ENCODE measurements at places on chromosomes 1 and 21. TPM values are rescaled to one million over a fixed set of nuclear protein-coding genes. Genes with fewer than 3 reads are reported as not detected.

GRCh38 chr1:218409946-218410510 is 64.9 kb downstream of the TGFB2 start:
- no peak for DNase-seq

Gene VWA5B1
- 0.19 TPM for total RNA-seq

DNA sequence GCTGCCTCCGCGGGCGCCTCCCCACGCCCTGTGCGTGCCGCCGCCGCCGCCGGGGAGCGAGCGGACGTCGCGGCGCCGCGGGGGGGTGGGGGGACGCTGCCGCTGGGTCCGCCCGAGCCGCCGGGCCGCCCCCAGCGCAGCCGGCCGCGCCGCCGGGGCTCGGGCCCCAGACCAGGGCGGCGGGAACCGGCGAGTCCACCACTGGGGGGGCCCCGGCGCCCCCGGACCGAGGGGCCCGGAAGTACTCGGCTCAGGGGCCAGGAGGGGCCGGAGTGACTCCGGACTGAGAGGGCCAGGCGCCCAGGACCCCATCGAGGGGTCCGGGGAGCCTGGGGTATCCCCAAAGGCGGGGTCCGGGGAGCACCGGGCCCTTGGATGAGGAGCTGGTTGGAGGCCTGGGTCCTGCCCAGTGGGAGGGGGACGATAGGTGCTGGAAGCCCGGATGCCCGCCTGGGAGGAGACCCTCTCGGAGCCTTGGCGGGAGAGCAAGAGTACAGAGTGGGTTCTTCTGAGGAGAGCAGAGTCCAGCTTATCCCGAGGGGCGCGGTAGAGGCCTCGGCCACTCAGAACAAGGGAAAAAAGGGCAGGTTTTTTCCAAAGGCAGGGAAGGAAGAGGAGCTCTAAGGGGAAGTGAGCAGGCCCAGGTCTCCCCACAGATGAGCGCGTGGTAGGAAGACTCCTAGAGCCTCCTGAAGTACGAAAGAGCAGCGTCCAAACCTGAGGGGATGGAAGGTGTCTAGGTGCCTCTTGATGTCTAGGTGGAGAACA is 556 bp downstream of the GMEB1 start:
- peak; percentile 88 for DNase-seq

DNA sequence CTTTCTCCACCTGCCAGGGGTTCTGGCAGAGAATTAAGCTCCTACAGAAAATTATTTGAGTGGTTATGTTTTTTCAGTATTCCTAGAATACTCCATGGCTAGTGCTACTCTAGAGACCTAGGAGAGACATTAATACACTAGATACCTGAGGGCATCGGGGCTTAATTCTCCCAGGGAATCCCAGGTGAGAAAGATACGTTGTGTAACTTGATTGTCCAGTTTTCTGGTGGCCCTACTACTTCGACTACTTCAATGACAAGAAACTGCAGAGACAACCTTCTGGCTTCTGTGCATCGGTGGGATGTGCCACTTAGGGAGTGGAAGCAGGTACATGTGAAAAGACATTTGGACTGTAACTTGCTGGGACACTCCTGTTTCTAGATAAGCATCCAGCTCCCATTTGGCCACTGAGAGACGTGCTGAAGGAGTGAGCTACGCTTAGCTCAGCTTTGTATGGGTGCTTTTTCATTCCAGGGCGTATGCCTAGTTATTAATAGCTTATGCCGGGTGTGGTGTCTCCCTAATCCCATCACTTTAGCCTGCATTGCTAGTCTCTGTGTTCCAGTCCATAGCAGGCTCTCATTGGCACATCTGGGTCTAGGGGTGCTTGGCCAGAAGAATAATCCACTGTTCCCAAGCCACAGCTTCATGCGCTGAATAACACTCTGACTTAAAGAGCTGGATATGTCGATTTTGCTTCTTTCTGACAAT is 300.7 kb downstream of the SIPA1L2 start:
- no peak for DNase-seq

- DNase-seq = no peak
Measured at GRCh38 chr1:170732252-170732588, 68.3 kb downstream of the PRRX1 start.

DNA sequence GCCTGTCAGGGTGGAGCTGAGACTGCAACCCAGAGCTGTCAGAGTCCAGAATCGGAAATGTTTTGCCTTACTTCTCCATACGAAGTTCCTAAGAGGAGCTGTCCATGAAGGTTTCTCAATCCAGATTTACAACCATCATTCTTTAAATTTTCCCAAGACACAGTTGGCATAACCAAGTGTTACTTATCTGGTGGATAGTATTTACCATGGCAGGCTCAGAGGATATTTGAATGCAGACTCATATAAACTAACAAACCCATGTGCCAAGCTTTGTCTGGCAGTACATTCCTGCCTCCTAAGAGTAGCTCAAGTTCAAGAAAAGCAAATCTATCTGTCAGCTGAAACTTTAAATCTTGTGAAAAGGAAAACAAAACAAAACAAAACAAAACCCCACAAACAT is 267.9 kb downstream of the ZNF326 start:
- no peak for DNase-seq

Gene CR1L
- not detected for total RNA-seq

Gene CD55
- 72.6 TPM for total RNA-seq

Gene ABCD3
- total RNA-seq = 55.8 TPM

DNA sequence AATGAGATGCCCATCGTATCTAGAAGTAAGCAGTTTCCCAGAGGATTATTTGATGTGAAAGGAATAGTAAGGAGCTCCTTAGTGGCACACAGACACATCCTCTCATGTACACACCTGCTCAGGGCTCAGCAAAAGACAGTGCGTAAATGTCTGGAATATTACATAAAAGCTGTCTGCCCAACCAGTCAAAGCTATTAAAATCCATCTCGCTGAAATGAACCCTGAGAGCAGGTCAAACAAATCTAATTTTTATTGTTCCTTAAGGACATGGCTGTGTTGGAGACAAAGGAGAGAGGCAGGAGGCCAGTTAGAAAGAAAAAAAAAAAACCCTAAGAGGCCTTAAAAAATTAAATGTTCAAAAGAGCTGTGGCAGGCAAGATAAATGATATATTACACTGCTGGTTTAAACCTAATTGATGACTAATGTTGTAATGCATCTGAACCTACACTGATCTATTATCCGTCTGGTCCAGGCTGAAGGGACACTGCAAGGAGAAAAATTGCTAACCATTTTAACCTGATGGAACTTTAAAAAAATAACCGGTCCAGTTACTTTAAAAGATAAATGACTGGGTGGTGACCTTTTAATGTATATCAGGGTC is 58.5 kb upstream of the FGGY start:
- DNase-seq = no peak

GRCh38 chr1:37448185-37448584 is 26.2 kb upstream of the ZC3H12A start:
- no peak for DNase-seq

GRCh38 chr1:170692866-170693575 is 29.1 kb downstream of the PRRX1 start:
- no peak for DNase-seq

Gene CNR2
- total RNA-seq = not detected
